HS-27A (cell line): ENCODE measurements at places on chromosomes 7 and 10.
A peak's percentile ranks its signal among the peaks of the same experiment; 100 is the strongest.

DNA sequence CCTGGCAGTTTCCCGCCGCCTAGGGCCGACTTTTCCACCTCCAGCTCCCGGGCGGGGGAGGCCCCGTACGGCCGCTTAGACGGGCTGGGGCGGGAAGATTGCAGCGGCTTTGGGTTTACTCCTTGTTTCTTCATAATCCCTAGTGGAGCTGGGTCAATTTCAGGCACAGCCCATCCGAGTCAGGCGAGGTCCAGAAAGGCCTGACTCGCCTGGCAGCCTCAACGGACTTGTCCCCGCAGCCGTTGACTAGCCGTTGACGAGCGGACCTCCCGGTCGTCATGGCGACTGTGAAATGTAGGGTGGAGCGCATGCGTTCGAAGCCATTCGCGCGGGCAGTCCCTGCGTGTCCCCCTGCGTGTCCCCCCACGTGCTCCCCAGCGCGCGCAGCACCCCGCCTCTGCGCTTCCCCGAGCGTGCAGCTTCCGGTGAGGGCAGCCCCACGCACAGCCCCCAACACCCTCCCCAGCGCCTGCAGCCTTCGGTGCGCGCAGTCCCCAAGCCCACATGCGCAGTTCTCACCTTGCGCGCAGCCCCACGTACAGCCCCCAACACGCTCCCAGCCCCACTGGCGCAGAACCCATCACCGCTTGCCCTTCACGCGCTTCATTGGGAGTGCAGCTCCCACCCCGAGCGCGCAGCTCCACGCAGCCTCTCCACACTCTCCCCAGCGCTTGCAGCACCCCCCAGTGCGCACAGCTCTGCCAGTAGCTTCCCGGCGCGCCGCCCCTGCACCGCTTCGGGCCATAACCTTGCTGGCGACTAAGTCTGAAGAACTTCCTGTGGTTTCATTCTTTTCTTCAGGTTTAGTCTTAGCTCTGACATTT, 67.8 kb downstream of the TBX20 start:
- DNase-seq, result peak; percentile 33

DNA sequence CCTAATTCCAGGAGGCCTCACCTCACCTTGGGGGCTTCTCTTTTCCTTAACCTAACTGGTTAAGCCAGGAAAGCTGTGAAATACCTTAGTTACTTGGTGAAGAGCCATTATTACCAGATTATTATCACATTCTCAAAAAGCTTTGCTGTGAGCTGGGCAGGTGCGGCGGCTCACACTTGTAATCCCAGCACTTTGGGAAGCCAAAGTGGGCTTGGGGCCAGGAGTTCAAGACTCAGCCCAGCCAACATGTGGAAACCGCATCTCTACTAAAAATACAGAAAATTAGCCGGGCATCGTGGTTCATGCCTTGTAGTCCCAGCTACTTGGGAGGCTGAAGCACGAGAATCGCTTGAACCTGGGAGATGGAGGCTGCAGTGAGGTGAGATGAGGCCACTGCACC, 102.4 kb upstream of the KLF6 start:
- no peak for DNase-seq

DNA sequence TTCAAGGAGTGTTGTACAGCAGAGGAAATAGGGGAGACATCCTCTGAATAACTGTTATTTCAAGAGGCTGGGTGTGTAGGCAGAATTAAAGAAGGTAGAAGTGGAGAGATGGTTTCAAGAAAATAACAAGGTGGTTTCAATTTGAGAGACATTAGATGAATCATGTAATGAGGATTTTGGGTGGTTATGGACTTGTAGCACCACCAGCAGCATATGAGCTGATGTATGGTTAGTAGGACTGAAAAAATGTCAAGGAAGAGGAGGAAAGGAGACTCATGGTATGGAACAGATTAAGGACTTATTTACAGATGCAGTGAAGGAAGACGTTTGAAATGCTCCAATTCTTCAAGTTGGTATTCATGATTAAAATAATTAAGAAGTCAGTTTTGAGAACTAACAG, 166.2 kb downstream of the EXOC4 start:
- no peak for DNase-seq

- DNase-seq, result no peak
Measured at GRCh38 chr7:142185801-142186200, 72.1 kb downstream of the PRSS58 start.

DNA sequence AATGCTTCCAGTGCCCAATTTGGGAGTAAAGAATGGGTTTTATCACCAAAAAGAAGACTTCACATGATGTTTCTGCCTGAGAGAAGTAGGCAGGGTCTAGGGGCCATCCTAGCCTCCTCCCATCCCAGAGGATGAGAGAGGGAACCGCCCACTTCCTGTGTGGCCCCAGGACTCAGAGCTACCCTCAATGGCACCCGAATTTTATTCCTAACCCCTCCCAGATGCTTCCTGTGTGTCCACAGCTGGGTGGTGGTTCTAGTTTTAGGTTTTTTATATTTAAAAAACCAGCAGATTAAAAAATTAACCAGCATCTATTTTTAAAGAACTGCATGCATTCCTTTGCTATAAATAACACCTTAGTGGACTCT, 583.5 kb downstream of the PTPRN2 start:
- no peak for DNase-seq

GRCh38 chr10:119030421-119031250, 1.1 kb downstream of the NANOS1 start:
- DNase-seq, result no peak

- DNase-seq, result no peak
Measured at GRCh38 chr10:75502838-75503237, 71.4 kb downstream of the LRMDA start.
